ENCODE measurements at places on chromosomes 4 and X.

GRCh38 chr4:38905652-38906385, 38.2 kb downstream of the FAM114A1 start:
- DNase-seq: no peak

DNA sequence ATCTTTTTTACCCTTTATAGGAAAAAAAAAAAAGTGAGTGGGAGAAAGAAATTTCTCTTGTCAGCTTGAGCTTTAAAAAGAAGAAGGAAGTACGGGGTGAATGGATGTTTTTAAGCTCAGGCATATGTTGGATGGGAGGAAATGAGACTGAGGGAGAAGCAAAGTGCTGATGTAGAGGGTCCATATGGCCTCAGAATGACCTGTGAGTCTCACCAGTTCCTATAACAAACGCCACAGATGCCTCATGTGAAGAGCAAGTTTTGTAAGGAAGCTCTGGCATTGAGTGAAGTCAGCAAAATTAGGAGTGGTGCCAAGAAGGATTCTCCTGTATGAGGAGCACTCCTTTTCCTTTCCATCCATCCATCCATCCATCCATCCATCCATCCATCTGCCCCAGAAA, 214.6 kb downstream of the PTTG2 start:
- no peak for DNase-seq

GRCh38 chr4:158490629-158491028, 31.1 kb upstream of the RXFP1 start:
- no peak for DNase-seq

DNA sequence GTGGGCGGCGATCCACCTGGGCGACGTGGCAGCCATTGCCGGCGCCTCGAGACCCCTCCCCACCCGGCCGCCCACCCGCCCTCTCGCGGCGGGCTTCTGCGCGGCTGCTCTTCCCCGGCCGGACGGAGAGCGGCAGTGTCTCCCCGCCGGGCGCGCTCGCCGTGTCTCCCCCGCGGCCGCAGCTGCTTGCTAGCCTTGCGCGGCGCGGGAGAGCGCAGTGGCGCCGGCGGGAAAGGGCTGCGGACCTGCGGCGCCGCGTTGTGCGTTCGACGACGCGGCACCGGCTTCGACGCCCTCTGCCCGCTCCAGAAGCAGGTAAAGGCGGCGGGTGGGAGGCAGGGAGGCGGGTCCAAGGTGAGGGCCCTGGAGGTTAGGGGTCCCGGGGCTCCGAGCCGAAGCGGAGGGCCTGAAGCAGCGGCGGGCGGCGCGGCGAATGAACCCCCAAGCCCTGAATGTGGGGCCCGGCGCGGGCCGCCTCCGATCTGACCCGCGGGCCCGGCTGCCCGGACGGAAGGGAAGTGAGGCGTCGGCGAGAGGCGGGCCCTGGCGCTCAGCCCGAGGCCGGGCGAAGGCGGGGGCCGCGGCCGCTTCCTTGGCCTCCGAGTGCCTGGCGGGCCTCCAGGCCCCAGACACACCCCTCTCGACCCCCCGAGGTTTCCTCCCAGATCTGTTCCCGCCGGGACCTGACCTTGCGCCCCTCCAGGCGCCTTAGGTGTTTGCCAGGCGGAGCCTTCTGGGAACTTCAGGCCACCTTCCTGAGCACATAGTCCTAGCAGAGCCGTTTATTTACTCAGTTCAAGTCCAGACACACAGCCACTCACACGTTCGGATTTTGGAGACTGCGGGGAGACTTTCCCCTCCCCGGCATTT, at the start of gene N4BP2:
Gene N4BP2, plus strand, starts transcription at position 135 of the 870 bp plus-strand sequence. CDS start 40,491 bp downstream, outside the sequence.
- peak; percentile 22 for DNase-seq
